ENCODE measurements at places on chromosomes 5 and 9.

DNA sequence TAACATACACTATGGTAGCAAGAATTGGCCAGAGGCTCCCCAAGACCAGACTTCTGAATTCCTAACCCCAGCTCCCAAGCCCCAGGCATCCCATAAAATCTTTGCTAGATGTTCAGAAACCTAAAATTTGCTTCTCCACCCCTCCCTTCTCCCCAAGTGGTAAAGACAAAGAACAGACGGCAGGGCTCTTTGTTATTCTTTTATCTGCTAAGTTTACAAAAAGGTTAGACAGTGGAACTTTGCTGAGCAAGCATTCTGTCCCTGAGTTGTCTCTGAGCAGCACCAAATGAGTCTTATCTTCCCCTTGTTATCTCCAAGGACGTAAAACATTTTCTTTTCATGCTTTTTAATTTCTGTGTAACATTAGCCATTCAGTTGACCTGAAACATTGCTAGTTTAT, 30.2 kb downstream of the TJP2 start:
- no peak for DNase-seq

- DNase-seq: no peak
Observed at GRCh38 chr5:133236976-133237375, 185.2 kb downstream of the HSPA4 start.

DNA sequence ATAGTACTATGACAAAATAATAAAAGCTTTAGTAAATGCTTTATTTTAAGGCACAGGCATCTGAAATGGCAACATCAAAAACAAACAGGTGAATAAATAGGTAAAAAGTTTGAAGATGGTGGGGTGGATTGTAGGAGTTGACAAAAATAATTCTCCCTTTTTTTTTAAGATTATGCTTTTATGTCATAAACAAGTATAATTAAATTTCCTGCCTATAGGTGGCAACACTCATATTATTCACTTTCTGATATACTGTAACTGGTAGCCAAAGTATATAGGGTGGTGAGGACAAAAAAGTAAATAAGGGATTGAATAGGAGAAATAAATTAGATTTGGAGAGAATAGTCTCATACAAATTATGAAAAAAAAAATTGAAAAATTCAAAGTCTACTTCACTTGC, 120.0 kb upstream of the ACOT12 start:
- DNase-seq: no peak

- no peak for DNase-seq
Observed at GRCh38 chr9:38415856-38416255, 8.4 kb downstream of the IGFBPL1 start.

DNA sequence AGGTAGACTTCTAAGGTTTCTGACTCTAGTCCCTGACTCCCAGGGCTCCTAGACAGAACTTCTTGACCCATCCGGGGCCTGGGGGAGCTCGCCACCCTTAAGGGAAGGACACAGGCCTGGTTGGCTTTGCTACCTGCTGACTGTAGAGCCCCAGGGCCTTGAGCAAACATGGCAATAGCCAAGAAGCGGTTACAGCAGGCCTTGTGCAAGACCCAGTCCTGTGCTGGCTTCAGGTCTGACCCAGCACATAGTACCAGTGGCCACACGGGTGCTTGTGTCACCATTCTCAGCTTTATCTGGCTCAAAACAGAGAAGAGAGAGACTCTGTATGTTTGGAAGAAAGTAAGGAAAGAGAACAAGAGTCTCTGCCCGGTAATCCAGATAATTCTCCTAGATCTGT, 41.8 kb downstream of the AP3B1 start:
- no peak for DNase-seq

DNA sequence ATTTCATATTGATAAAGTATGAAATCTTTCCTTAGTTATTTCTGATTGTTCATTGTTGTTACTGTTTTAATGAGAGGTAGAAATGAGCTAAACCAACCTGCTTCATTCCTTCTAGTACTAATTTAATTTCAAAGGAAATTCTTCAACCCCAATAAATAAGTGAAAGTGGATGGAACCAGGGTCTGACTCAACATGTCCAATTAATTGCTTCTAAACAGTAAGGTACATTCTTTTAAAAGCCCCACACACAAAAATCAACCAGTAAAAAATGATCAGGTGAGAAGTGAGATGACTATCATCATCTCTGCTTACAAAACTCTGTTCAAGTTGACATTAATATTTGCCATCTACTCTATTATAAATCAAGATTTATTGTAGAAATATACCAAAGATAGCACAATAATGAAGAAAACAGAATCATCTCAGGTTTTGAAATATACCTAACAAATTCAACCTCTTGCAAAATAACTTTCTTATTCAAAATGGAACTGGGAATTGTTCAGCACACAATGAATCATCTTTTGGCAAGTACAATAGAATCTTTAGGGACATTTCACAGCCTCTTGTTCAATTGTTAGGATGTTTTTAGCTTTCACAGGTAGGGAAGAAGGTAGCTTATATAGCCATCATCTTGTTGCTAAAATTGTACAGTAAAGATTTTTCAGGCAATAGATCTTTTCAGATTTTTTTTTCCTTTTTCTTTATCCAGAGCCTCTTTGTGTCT, 114.5 kb downstream of the RPS23 start:
- DNase-seq: no peak

All from HS-27A (cell line).